H4 (cell line): ENCODE measurements at places on chromosomes 11 and 22.

- no peak for DNase-seq
These were observed 44.7 kb upstream of the SHISAL1 start for GRCh38 chr22:44357296-44357965.

DNA sequence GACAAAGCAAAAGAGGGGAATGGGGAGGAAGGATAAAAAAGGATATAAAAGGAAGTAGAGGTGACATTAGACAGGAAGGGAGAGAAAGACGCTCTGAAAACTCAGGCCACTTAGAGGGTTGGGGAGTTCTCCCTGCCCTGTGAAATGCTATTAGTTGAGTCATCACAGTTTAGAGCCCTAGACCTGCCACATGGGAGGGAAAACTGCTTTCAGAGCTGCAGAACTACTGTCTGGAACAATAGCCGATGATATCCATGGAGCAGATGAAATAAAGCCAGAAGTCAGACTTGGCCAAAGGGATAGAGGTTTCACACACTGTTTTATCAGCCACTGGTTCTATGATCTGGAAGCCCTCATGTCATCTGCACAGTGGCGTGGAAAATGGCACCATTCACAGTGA is 157.9 kb downstream of the NCAM1 start:
- DNase-seq = peak; percentile 11

DNA sequence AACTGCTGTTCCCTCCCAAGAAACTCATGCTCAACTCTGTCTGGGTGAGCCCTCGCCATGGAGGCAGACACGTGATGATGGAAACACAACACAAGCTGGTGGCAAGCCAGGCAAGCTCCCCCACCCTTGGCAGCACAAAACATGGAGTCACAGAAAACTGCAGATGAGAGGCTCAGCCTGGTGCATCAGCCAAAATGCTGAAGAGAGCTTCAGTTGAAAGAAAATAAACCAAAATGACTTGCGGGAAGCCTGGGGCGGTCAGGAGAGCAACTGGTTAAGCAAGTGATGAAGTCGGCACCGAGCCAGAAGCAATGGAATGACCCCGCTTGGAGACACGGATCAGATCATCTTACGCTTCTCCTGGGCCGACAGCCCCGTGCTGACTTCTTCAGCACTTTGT is 68.3 kb downstream of the C11orf58 start:
- no peak for DNase-seq

DNA sequence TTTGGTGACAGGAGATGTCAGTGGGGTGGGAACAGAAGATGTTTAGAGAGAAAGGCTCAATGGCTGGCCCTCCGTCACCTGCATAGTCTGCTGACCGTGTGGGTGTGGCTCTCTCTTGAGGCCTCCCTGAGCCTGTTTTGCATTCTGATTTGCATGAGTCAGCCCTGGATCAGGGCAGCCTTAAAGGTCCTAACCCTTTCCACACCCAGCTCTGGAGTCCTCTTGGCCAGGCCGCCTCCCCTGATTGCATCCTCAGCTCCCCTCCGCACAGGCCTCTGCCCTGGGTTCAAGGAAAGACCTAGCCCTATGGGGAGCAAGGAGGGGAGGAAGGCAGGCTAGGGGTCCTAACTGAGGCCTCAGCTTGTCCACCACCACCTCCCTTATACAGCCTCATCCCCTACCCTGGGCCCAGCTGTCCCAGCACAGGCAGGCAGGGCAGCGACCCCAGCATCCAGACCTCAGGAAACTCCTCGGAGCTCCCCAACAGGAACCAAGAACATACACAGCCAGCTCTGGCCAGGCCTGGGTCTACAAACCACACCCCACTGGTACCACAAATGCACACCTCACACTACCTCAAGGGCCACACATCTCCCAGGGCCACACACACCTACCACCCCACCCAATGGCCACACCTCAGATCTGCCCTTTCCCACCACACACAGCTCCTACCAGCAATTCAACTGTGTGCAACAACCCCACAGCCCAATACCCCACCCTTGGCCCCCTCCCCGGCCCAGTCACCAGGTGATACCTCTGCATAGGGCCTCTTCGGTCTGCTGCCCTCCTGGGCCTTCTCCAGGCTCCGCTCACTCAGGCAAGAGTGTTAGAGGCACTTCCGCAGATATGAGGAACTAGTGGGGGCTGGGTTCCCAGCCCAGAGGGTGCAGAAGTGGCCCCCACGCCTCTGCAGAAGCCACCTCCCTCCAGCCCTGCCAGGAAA is 13.7 kb downstream of the ARAP1 start:
- DNase-seq = no peak

- peak; percentile 90 for DNase-seq
These were observed at the start of gene CCND1 for GRCh38 chr11:69640995-69641581. Gene CCND1 (plus strand): TSS chr11:69641156. CDS start chr11:69641314, 158 bp downstream.

GRCh38 chr11:105588001-105588400 is 21.9 kb upstream of the GRIA4 start:
- peak; percentile 42 for DNase-seq

GRCh38 chr22:35674335-35674734 is 26.1 kb downstream of the APOL6 start:
- no peak for DNase-seq

- DNase-seq = peak; percentile 33
These were observed 29.3 kb downstream of the RTN3 start for GRCh38 chr11:63710476-63711217.

GRCh38 chr11:64723907-64724862 is 1.2 kb upstream of the NRXN2 start:
- DNase-seq = no peak

DNA sequence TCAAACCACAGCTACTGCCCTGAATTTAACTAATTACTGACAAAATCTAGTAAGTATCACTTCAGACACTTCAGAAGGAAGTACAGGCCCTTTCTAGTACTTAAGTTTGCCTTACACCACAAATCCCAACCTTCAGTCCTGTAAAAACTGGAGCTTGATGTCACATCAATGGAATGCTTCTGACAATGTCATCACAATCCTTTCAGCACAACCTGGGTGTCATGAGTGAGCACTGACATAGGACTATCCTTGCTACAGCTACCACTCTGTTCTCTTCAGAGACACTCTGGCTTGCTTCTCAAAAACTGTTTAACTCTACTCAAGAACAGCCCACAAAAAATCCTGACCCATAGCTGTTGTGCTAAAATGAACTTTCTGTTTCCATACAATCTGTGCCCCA is 108.2 kb downstream of the RRM1 start:
- DNase-seq = no peak

GRCh38 chr11:69380451-69380901 is 86.5 kb downstream of the MYEOV start:
- DNase-seq = no peak

- DNase-seq = peak; percentile 74
These were observed 725.5 kb downstream of the METTL15 start for GRCh38 chr11:28833670-28834069.

DNA sequence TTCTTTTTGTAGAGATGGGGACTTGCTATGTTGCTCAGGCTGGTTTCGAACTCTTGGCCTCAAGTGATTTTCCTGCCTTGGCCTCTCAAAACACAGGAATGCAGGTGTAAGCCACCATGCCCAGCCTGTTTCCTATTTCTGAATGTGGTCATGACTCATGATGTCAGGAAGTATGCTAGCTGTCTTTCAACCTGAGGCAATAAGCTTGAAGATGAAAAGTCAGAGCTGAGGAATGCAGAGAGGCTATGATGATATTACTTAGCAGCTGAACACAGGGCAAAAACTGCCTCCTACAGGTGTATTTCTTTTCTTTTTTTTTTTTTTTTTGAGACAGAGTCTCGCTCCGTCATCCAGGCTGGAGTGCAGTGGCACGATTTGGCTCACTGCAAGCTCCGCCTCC is 9.0 kb upstream of the NUCB2 start:
- DNase-seq = peak; percentile 39

- no peak for DNase-seq
These were observed 369.4 kb upstream of the ISX start for GRCh38 chr22:34696557-34696956.

DNA sequence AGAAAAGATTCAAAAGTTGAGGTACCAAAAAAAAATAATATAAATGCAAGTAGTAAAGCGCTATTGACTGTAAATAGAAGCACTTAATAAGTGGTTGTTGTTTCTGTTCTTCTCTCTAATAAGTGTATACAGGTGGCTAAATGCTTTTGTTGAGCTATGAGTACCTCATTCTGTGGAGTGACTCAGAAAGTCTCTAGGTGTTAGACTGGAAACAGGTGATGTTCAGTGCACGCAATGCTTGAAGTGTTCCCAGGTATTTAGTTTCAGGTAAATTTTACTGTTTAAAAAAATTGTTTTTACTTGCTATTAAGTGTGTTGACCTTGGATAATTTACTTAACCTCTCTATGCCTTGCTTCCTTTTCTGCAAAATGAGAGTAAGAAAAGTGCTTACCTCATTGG is 24.2 kb downstream of the POU2AF3 start:
- no peak for DNase-seq

DNA sequence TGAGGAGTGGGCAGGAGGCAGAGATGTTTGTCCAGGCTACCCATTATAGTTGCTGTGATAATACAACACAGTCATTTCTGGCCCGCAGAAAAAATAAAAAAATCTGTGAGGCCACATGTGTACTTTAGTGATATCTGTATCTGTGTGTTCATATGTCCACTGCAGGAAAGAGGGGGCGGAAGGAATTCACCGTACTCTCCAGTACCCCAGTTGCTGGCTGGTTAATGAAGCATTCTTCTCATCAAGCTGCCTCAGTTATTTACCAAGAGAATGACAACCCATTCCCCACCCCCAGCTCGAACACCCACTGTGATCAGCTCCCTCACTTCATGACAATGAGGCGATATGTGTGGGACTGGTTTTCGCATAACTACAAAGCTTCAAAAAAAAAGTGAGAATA is 309.3 kb downstream of the SOX6 start:
- DNase-seq = no peak

DNA sequence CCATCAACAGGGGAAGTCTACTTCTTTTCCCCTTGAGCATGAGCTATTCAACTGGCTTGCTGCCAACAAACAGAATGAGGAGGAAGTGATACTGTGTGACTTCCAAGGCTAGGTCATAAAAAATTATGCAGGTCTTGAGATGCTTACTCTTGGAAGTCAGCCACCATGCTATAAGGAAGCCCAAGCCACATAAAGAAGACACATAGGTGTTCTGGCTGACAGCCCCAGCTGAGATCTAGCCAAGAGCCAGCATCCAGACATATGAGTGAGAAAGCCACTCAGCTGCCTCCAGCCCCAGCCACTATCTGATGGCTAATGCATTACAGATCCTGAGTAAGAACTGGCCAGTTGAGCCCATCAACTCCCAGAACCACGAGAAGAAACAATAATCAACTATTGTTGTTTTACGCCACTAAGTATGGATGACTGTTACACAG is 31.0 kb upstream of the PPP2R1B start:
- DNase-seq = peak; percentile 12

- peak; percentile 71 for DNase-seq
These were observed 10.7 kb upstream of the ACCSL start for GRCh38 chr11:44036811-44037657.

DNA sequence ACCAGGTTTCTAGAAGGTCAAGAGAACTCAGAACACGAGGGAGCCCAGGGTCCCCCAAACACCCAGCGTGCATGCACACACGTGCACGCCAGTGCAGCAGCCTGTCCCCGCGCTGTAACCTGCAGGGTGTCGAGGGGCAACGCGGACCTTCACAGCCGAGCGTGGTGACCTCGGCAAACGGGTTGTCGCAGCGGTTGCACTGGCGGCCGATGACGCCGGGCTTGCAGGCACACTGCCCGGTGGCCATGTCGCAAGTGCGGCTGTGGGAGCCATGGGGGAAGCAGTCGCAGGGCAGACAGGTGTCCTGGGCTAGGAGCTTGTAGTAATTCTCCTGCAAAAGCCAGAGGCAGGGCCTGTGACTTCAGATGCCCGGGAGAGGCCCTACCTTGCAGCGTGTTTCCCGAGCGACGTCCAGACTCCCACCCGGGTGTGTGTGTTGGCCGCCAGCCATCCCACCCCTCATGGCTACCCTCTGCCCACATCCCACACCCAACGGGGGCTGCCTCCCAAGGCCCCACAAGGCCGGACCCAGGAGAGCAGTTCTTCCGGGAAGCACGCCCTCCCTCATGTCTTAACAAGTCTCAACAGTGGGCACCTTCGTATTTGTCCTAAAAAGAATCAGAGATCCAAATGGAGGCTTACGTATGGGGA is 56.1 kb downstream of the TRMU start:
- no peak for DNase-seq

DNA sequence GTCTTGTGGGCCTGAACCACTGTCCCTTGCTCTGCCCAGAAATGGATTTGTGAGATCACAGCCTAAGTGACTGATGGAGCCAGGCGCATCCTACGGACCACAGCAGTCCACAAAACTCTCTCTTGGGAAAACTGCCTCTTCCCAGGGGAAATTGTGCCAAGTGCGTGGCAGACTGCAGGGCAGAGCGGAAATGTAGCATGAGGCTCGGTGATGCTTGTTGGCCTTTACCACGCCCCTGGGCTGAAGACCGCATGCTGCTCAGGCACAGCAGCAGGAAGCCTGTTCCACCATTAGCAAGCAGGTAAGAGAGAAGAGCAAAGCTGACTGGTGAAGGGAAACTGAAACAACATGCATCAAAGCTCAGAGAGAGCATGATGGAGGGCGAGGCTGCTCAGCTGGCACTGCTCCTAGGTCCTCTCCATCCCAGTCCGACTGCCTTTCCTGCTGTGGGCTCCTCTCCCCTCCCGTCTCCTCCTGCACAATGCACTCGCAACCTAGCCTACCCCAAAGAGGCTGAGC is 26.5 kb upstream of the SCARF2 start:
- DNase-seq = no peak

- peak; percentile 97 for DNase-seq
These were observed 48.1 kb upstream of the SHISAL1 start for GRCh38 chr22:44360668-44361381.

DNA sequence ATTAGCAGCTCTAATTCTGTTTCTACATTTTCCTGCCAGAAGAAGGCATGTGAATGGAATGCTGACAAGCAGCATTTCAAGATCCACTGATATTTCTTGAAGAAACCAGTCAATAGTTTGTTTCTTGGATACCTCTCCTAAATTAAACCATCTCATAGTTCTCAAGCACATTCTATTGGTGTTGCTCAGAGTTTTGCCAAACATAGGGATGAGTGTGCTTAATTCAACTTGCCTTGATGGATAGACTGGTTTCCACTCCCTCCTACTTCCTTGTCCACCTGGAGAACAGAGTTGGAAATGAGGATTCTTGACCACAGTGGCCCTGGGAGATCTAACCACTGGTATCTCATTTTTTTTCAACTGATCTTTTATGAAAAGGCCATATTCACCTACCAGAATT is 29.8 kb upstream of the DDX10 start:
- no peak for DNase-seq

DNA sequence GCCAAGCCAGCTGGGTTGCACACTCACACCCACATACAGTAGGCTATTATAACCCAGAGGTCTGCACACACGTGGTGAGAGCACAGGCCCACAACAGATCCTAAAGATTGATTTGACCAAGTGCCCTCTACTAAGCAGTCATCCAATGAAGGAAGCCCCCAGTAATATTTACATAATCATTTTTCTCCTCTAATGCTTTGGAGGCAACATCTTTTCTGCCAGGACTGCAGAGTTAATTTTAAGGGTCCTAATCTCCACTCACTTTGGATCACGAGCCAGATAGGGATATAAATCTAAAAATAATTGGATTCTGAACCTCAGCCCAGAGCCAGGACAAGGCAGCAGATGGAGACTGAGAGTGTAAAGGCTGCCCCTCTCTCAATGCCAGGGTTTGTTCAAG is 49.1 kb upstream of the MTNR1B start:
- DNase-seq = no peak
